CD8-positive, alpha-beta T cell (primary cell): ENCODE measurements at places on chromosomes 2 and 18. TPM values are rescaled to one million over a fixed set of nuclear protein-coding genes. Genes with fewer than 3 reads are reported as not detected.

GRCh38 chr18:44590956-44591670 lies 89.6 kb upstream of the SETBP1 start:
- no peak for DNase-seq

Gene DSC1
- total RNA-seq = 2.1 TPM

Gene SERPINB3
- total RNA-seq = not detected

DNA sequence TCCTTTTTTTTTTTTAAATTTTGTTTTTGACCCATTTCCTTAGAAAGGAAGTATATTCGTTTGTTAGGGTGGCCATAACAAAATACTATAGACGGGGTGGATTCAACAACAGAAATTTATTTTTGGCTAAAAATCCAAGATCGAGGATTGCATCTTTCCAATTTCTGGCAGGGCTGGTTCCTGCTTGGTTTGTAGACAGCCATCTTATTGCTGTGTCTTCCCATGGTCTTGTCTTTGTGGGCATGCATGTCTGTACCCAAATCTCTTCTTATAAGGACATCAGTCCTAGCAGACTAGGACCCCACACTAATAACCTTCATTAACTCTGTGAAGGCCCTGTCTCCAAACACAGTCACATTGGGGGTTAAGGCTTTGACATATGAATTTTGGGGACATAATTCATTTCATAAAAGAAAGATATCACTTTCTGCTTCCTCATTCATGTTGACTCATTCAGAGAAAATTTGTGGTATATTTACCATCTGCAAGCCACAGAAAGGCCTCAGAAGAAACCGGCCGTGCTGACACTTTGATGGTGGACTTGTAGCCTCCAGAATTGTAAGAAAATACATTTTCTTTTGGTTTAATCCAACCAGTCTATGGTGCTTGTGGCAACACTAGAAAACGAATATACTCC lies 262.1 kb downstream of the LPIN1 start:
- DNase-seq = no peak

DNA sequence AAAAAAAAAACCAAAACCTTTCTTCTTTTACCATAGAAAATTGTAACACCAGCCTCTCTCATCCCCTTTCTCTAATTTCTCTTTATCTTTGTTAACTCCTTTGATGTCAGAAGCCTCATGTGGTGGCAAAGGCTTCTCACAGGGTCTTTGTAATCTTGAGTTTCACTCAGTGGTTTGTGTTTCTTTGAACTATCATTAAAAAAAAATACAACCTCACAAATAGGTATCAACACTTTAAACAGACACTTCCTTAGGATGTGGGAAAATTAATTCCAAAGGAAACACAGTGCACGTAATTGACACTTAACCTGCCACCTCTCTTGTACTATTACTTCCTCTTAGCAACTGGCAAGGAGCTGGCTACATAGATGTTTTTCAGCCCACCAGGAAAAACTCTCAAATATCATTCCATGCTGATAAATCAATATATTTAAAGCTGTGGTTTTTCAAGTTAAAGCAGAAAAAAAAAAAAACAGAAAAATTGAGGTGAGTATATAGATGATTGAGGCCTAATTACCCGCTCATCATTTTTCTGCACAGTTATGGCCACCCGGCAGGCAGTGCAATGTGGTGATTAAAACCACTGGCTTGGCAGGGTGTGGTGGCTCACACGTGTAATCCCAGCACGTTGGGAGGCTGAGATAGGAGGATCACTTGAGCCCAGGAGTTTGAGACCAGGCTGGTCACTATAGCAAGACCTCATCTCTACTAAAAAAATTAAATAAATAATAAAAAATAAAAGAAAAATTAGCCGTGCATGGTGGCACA lies 193.5 kb downstream of the MYO3B start:
- DNase-seq = no peak

Gene SIX3
- total RNA-seq = 0.11 TPM

DNA sequence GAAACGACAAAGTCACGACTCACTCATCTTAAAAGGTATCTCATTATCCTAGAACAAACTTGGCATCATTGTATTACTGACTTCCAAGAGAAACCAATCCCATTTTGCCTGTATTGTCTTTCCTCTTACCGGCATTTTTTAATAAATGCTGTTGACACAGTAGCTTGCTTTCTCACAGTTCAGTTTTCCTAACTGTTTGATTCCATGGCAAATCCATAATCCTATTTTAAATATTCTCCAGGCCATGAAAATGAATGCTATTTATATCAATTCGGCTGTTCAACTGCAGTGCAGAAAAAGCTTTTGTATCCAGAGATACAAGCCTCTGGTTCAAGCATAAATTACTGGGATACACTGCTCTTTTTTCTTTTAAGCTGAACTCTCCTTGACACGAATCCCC lies 1241.9 kb downstream of the DPP10 start:
- DNase-seq = no peak

- no peak for DNase-seq
These were observed 148.8 kb downstream of the ACKR3 start for GRCh38 chr2:236718207-236718992.

DNA sequence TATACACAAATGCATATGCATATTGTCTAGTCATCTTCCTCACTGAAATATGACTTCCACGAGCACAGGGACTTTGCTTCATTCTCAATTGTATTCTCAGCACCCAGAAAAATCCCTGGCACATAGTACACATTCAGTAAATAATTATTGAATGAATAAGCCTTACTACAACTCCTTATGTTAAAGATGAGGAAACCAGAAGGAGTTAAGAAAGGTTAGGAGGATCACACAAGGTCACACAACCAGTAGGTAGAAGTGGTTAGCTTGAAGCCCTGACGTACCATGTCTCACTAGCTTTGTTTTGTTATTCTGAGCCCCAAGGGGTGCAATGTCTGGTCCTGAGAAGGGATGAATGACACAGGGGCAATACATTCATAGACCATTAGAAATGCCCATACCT lies 220.9 kb upstream of the PID1 start:
- DNase-seq = no peak

Gene RALBP1
- total RNA-seq = 5.4 TPM

Gene PROKR1
- total RNA-seq = not detected

Gene CNDP1
- total RNA-seq = 0.22 TPM

Gene DYNAP
- total RNA-seq = not detected

DNA sequence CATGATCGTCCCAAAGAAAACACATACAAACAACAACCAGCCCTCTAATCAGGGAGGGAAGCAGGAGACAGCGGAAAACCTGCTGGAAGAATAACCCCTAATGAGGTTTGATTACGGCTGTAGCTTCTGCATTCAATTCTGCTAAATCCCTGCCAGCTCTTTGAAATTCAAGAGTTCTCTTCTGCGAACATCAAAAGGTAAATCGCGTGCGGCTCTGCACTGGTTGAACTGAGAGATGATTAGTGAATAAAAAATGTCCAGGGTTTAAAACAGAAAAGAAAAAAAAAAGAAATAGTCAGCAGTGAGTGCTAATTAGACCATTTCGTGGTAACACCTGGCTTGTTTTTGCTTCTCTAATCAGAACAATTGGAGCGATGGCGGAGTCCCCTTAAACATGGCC lies 153.0 kb upstream of the CAPN13 start:
- no peak for DNase-seq

DNA sequence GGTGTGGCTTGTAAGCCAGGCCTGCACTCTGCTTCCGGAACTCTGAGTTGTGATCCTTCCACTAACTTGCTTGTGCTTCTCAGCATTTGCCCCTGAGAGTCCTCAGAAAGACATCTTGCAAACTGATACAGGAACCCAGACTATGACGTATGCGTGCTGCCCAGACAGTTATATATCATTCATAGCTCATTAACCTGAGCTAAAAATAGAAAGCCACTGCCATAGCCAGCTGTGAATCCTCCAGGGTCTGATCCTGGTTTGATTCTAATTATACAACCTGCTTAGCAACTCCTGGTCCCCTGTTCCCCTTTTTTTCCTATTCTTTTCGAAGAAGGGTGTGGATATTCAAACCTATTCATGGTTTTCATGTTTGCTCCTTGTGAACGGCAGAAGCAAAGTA lies 63.7 kb downstream of the MARCHF4 start:
- no peak for DNase-seq

Gene STARD7
- total RNA-seq = 75.3 TPM

DNA sequence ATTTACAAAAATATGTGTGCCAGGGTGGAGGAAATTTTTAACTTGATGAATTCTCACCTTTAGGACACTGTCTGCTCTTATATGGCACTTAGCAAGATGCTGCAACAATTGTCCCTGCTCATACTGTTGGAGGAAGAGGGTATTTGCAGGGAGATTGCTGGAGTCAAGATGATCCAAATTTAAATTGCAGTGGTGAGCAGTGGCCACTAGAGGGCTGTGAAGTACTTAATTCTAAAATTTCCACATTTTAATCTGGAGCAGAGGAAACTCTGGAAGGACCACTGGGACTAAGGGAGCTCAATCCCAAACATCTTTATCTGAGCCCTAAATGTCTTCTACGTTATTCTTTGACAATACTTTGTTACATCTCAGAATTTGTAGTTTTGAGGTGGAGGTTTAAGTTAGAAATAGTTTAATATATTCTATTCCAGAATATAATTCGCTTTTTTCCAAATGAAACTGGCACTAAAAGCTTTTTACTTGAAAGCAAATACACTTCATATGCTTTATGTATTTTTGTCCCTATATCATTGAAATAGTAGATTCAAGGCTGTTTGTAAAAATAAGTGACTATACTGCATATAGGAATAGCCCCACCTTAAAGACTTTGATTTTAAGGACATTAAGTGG lies 33.0 kb upstream of the PTH2R start:
- no peak for DNase-seq

- no peak for DNase-seq
These were observed 778.3 kb downstream of the TRIB2 start for GRCh38 chr2:13495051-13495450.

- DNase-seq = no peak
These were observed 7.9 kb downstream of the CABLES1 start for GRCh38 chr18:23143016-23143814.

DNA sequence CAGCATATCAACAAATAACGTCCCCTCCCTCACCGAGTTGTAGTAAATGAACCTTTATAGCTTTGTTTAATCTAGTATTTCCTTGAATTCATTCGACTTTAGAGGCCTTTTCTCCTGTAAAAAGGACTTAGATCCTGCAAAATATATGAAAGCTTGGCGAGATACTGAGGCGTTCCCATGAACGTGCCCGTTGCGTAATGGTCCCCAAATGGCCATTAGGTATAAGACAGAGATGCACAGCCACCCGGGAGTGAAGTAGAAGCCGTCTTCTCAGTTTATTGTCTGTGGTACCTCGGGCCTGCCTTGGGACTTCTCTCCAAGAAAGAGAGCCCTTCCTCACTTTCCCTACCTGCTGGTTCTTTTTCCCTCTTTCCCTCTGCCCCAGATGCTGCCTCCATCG lies 310.6 kb downstream of the CELF4 start:
- no peak for DNase-seq

Gene FZD7
- 0.97 TPM for total RNA-seq

DNA sequence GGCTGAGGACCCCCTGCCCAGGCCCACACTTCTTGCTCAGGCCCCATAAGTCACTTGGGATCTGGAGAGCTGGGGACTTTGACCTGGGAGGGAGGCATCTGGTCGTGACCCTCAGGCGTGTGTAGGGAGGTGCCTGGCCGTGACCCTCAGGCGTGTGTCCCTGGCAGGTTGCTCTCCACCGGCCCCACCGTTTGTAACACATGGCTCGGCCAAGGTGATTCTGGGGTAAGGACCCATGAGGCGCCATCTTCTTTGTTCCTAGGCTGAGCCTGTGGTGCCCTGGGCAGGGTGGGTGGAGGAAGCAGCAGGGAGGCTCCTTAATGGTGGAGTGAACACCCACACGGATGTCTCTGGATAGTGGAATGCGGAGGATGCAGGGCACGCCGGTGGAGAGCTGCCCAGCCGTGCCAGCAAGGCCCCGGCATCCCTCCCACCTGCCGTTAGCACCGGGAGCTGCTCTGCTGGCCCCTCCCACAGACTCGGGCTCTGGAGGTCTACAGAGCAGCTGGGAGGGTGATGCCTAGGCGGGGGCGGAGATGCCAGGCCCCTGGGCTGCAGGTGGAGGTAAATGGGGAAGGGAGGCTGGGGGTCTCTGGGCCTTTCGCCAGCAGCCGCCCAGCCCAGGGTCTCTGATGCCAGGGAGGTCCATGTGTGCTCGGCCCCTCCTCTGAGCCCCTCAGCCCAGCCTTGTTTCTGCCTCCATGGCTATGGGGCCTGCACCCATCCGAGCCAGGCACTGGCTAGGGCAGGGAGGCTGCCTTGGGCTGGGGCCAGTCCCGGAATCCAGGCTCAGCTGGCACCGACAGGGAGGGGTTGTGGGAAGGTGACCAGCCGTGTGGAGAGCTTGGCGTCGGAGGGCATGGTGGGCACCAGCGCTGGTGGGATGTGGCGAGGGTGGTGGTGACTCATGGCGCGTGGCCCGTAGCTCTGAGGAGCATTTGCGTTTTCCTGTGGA lies 1.1 kb upstream of the GAL3ST2 start:
- peak; percentile 2 for DNase-seq

- no peak for DNase-seq
These were observed 231.7 kb upstream of the TNP1 start for GRCh38 chr2:217091531-217091930.
